ENCODE measurements at places on chromosomes 1 and 21.

DNA sequence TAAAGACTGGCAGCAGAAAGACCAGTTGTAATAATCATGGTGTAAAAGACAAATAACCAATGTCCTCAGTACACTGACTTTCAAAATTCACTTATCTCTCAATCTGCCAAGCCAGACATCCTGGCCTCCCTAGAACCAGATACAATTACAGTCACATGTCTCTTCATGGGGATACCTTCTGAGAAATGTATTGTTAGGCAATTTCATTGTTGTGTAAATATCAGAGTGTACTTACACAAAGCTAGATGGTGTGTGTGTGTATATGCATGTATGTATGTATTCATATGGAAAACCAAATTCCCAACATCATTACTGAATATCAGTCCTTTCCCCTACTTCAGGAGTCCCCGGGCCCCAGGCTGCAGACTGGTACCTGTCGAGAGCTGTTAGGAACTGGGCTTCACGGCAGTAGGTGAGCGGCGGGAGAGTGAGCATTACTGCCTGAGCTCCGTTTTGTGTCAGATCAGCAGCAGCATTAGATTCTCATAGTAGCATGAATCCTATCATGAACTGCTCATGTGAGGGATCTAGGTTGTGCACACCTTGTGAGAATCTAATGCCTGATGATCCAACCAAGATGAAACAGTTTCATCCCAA lies 65.3 kb upstream of the ZNF326 start:
- DNase-seq: no peak

DNA sequence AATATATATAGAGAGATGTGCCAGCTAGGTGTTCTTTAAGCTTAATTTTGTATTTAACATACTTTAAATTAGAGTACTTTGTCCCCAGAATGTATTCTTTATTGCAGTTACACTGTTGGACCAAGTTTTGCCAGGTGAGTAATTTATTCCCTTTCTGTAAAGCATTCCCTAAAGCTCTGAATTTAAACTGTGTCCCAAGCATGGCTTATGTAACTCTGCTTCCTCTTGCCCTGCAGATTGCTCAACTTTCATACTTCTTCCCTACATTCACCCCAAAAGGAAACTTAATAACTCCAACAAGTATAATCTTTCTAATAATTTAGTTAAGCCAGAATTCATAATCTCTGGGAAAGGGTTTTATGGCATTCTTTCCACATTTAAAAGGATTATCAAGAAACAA lies 5.6 kb downstream of the LYPLAL1 start:
- DNase-seq: no peak

DNA sequence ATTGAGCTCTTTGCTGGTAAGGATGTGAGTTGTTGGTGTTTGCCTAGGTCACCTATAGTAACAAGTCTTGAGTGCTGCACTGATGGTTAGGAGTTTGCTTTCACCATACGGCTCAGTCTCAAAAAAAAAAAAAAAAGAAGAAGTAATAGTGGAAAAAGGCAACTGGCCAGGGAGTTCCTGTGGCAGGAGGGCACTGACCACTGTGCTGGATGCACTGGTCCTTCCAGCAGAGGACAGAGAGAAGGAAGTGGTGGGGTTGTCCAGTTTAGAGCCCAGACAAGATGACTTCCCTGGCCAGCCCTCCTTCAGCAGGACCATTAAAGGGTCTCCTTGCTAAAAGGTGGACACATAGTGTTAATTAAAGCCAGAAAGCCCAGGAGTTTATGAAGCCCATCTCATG lies 11.9 kb upstream of the PTCH2 start:
- no peak for DNase-seq

GRCh38 chr21:46153247-46154154 lies 1.9 kb downstream of the FTCD start:
- DNase-seq: no peak

- DNase-seq: no peak
Observed at GRCh38 chr1:208852911-208853310, 608.7 kb upstream of the PLXNA2 start.

DNA sequence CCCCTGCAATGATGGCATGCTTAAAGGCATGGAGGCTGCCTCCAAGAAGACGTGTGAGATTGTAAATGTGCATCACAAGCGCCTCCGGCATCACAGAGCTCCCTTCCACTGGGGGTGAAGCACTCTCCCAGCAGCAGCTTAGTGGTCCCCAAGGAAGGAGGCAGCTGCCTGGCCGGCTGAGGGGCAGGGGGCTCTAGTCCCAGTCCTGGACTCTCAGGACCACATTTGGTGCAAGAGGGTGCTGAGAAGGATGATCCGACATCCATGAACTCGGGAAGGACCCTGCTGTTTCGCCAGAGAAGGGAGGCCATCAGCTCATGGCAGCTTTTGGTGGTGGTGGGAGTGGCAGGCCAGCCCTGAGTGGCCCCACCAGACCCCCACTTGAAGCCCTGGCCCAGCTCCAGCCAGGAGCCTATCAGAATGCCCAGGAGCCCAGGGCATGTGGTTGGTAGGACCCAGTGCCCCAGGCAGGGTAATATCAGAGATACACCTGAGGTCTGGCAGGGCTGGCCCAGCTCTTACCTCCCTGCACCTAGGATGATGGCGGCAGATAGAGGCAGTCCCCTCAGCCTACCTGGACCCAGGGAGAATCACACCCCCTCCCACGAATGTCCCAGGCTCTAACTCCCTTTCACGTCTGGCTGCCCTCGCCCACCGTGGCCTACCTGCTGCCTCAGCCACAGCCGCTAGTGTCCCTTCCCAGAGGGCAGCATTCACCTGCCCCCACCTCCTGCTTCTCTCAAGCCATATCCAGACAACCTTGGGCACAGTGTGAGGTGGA lies 2.4 kb upstream of the WNT9A start:
- DNase-seq: no peak

DNA sequence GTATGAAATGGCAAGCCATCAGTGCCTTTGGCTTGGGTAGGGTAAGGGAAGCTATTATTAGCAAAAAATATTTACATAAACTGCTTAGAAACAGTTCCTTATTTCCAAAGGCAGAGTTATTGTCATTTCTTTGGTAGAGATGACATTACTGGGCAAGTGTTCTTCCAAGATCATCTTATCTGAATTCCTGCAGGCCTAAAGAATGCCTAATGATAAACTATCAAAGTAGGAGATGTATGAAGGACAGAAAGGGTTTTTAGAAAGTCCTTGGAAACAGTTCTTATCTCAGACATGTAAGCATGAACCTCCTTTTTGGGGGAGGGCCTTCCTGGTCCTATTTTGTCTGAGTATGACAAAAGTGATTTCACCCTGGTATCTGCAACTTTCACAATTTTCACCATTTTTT lies 5.1 kb upstream of the FRRS1 start:
- DNase-seq: no peak

GRCh38 chr1:34688006-34688741 lies 66.7 kb upstream of the GJB5 start:
- DNase-seq: no peak
